Caco-2 (cell line): ENCODE measurements at places on chromosomes 5 and 9. TPM values are rescaled to one million over a fixed set of nuclear protein-coding genes. Genes with fewer than 3 reads are reported as not detected.

GRCh38 chr9:83132768-83133167 is 69.8 kb upstream of the RASEF start:
- no peak for DNase-seq

- no peak for DNase-seq
Measured at GRCh38 chr9:129719135-129719534, 33.7 kb downstream of the PTGES start.

DNA sequence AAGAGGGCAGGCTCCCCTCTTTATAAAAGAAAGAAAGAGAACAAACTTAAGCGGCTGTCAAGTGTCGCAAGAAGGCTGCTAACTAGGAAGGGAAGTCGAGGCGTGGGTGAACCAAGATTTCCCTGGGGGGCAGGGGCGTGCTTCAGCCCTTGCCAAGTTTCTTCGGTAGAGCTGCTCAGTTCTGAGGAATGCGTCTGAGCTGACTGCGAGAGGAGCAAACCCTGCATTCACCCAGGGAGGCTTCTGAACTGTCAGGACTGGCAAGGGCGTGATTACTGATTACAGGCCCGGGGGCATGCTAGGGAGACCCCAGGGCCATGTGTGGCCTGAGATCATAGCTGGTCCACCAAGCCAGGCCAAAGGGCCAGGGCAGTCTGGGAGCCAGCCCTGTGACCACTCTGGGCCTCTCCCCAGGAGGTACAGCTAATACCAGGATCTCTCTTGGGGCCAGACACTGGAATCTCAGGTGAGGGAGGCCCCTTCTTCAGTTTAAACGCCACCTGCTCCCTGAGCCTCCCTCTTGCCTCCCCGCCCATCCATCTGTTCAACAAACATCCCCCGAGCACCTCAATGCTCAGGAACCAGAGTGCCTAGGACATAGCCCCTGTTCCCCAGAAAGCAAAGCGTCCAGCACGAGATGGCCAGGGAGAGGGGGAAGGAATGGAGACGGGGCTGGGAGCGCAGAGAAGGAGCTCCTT is 30.9 kb downstream of the SARDH start:
- DNase-seq, result no peak

GRCh38 chr5:125452991-125453390 is 706.6 kb upstream of the ZNF608 start:
- no peak for DNase-seq

- DNase-seq, result peak; percentile 16
Measured at GRCh38 chr9:75891277-75891741, 836 bp downstream of the PCSK5 start.

DNA sequence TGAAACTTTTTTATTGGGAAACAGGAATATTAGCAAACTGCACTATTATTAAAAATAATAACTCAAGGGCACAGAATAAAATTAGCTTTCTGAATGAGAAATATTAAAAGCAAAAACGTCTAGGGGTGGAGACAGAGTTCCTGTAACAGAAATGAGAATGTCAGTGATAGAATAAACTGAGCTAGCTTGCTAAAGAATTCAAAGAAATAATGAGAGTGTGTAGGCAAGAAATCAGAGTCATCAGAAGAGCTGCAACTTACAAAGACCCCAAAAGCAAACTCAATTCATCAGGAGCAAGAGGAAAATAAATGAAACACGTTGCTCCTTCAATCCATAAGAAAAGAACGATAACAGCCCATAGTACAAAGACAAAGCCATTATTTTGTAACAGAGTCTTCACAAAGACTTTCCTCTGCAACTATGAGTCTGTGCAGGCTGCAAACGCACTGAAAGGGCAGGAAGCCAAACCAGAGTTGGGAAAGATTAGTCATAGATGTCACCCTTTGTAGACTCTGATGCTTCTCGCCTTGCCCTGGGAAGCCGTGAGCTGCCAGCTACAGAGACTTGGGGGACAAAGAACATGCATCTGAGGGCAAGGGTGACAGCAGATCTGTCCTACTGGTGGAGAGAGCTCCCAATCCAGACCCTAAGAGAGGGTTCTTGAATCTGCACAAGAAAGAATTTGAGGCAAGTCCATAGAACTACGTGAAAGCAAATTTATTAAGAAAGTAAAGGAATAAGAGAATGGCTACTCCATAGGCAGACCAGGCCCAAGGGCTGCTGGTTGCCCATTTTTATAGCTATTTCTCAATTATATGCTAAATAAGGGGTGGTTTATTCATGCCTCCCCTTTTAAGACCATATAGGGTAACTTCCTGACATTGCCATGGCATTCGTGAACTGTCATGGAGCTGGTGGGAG is 40.8 kb downstream of the SHC3 start:
- DNase-seq, result no peak

DNA sequence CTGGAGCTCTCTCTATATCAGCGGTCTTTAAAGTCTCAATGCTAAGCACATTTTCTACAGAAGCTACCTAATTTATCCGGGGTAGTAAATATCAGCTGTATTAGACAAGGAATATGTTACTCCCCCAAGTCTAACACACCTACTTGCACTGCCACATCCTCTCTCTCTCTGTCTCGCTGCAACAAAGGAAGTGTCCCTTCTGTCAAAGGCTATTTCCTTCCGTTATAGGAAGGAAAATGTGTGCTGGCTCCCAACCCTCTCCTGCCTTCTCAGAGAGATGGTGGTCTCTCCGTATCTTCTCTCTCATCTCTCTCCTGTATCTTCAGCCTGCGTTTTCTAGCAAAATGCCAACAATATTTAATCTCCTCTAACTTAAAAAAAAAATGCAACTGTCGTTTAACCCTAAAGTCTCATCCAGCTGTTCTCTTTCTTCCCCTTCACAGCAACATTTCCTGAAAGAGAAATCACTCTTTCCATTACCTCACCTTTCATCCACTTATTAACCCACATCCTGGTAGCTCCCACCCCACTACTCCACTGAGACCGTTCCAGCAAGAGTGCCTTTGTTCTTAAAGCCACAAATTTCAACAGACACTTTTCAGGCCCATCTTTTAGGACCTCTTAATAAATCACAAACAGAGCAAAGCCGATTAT is 2.3 kb downstream of the TTF1 start:
- DNase-seq, result no peak

DNA sequence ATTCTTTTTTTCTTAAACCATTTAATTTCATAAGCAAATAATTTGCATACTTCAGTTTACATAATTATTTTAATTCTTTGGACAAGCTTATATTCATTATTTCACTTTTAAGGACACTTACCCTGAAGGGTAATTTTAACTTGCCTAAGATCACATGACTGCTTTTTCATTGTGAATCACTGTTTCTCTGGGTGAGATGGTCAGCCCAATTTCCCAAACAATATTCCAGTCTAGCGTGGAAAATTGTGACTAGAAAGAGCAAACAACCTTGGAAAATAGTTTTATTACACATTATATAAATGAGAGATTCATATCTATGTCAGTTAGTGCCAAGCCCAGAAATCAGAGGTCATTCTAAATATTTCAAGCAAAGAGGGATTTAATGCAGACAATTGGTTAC is 21.4 kb upstream of the JAKMIP2 start:
- DNase-seq, result no peak

GRCh38 chr9:114499941-114500696 is 5.2 kb downstream of the WHRN start:
- no peak for DNase-seq

GRCh38 chr5:138051441-138052296 is 18.8 kb upstream of the FAM13B start:
- no peak for DNase-seq

GRCh38 chr9:136057236-136058081 is 37.6 kb downstream of the NACC2 start:
- peak; percentile 22 for DNase-seq

Gene CDC25C
- total RNA-seq, result 22.7 and 22.9 TPM in 2 replicates

Gene SERF1B
- 38.1 and 38.5 TPM in 2 replicates for total RNA-seq

Gene SPINK13
- not detected in 2 replicates for total RNA-seq
